ENCODE measurements at places on chromosomes 6 and 20. TPM values are rescaled to one million over a fixed set of nuclear protein-coding genes. Genes with fewer than 3 reads are reported as not detected.

The PCIF1 gene
- 38.2 TPM for total RNA-seq

DNA sequence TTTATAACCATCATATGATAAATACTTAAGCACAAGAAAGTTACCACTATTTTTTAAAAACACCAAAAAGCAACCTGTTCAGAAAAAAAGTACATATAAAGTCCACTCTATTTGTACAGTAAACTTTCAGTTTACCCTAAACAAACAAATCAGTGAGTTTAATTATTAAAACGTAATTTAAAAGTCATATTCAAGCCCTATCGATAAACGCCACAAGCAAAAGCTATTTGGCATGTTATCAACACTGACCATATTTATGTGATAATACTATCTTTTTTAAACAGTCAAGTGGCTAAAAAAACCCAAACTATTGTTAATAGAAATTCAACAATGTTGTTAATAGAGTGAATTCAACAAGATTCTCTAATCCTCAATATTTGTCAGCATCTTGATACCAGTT is 1.9 kb downstream of the KATNA1 start:
- no peak for DNase-seq

The PLCB1 gene
- total RNA-seq: 58.5 TPM

The ZNF334 gene
- 9.0 TPM for total RNA-seq

The DYNLT2 gene
- total RNA-seq: 2.9 TPM

The TFAP2B gene
- not detected for total RNA-seq
